ENCODE measurements at places on chromosomes 7 and 10. TPM values are rescaled to one million over a fixed set of nuclear protein-coding genes. Genes with fewer than 3 reads are reported as not detected.

STEAP1 gene
- 1.2 TPM for total RNA-seq

ARHGEF35 gene
- total RNA-seq: 0.67 TPM

- DNase-seq: peak; percentile 64
These were observed 167.7 kb downstream of the UBE2H start for GRCh38 chr7:129784783-129785684.

DNA sequence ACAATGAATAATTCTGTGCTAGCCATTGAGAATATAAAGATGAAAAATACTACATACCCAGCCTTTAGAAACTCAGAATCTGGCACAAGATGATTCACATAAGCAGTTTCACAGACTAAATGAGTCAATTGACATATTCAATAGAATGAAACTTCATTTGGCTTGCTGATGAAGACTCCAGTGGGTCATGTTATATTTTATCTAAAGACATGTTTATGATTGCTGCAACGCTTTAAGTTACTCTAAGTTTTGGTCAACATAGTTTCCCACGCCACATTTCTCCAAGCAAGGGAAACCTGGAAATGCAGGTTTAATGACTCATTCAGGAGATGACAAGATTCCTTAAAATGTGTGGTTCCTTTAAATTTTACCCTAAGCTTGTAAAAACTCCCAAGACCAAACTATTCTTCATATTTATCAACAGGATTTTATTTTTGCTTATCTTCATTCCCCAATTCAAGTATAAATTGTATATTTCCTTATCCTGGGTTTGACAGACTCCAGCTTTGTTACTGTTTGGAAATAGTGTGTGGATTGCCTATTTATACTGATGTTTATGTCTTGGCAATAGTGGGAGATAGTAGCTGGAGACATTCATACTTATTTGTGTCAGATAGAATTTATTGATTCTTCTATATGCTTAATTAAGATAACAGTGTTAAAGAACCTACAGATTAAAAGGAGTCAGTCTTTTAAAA lies 6.6 kb downstream of the SEMA3A start:
- no peak for DNase-seq

DNA sequence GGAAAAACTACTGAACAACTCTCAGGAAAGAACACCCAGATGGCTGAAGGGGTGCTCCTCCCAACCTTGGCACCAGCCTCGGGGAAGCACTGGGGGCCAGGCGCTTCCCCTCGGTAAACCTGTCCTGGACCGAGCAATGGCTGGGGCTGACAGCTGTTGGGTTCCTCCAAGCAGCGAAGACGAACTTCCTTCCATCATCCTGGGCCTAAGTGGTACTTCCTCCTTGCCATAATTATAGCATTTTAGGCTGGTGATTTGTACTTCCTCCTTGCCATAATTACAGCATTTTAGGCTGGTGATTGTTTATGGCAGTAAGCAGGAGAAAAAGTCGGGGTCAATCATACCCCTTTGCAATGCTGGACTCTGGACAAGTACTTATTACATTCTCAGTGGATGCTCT lies 69.3 kb downstream of the MYOF start:
- no peak for DNase-seq

- no peak for DNase-seq
These were observed 217.9 kb downstream of the SFMBT2 start for GRCh38 chr10:7192831-7193361.

MMD2 gene
- not detected for total RNA-seq

DNA sequence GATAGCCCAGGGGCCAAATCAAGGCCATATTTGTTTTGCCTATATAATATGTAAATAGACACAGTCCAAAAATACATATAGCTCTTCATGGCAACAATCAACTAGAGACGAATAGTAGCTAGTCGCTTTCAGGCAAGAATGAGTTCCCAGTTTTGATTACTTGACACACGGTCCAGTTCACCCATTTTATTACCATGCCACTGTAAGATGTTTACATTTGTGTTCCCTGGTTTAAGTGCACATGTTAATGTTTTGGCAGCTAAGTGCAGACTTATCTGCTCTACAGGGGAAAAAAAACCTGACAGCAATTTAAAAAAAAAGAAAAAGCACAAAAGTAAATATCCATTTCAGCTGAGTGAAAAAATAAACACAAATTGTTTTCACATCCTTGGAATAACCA lies 213.1 kb downstream of the TPK1 start:
- no peak for DNase-seq

AGMO gene
- total RNA-seq: 0.35 TPM

- DNase-seq: no peak
These were observed 149.3 kb downstream of the POU6F2 start for GRCh38 chr7:39127058-39127457.

- no peak for DNase-seq
These were observed 17.8 kb downstream of the MET start for GRCh38 chr7:116689790-116690259.

GRCh38 chr7:129101746-129102145 lies 42.8 kb upstream of the TSPAN33 start:
- no peak for DNase-seq

PMPCB gene
- total RNA-seq: 73.7 TPM

- DNase-seq: no peak
These were observed 157.1 kb upstream of the PRKCQ start for GRCh38 chr10:6737080-6737641.

KAZALD1 gene
- total RNA-seq: 5.0 TPM

DNA sequence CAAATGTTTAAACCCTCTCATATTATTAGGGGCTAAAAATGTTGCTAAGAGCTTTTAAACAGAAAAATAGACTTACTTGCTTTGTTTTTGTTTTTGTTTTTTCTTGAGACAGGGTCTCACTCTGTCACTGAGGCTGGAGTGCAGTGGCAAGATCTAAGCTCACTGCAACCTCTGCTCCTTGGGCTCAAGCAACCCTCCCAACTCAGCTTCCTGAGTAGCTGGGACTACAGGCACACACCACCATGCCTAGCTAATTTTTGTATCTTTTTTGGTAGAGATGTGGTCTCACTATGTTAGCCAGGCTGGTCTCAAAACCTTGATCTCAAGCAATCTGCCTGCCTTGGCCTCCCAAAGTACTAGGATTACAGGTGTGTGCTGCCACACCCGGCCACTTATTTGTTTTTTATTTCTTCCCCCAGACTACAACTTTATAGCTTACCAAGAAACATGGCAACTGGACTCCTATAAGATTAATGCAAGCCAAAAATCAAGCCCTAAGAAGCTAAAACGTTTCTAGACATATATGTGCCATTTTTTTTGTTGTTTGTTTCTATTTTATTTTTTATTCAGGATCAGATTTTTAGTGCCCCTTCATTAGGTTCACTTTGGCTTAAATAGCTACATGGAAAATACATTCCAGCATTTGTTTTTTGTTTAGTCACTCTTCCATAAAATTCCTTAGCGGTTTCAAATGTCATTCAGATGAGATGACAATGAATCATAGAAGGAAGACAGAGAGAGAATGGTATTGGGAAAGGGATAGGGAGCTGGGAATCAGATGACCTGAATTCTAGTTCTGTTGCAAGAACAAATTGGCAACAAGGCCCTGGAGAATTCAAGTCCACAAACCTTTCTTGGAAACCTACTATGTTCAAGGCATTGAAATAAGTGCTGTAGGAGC lies 163.4 kb upstream of the MKLN1 start:
- no peak for DNase-seq

MACC1 gene
- 0.19 TPM for total RNA-seq

- DNase-seq: no peak
These were observed 112.1 kb upstream of the AFAP1L2 start for GRCh38 chr10:114516356-114516755.

EN2 gene
- 0.11 TPM for total RNA-seq

DNA sequence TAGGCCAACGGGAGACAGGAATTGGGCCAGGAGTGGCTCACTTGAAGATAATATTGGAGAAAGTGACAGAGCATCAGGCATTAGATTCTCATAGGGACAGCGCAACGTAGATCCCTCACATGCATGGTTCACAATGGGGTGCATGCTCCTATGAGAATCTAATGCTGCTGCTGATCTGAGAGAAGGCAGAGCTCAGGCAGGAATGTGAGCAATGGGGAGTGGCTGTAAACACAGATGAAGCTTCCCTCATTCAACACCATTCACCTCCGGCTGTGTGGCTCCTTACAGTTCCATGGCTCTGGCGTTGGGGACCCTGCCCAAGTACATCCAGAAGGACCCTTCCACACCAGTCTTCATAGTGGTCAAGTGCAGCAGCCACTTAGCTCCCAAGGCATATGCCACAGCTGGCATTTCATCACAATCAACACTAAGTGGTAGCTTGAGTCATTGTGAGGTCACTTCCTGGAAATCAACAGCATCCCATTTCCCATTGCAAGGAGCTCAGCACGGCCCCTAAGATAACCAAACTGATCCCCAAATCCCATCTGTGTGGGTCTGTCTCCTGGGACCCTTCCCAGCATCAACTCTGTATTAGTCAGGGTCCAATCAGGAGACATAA lies 174.5 kb downstream of the TPST1 start:
- DNase-seq: no peak

- no peak for DNase-seq
These were observed 3.3 kb downstream of the HILPDA start for GRCh38 chr7:128458956-128459355.

HPSE2 gene
- not detected for total RNA-seq

DNA sequence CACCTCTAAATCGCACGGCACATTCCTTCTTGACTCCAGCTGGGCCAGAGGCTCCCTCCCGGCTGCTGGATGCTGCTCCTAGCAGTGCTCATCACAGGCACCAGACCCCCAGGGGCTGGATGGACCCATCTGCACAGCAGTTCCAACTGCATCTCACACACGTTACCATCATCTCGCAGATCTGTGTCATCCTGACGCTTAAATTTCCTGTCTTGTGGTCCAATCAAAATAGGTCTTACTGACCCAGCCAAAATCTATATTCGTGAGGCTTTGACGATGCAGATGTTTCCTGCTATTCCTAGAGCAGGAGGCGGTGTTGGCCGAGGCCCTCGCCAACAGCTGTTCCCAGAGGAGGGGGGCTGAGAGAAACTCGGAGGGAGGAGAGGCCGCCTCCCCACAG lies 108.0 kb downstream of the MKI67 start:
- DNase-seq: no peak

GRCh38 chr7:44767912-44768627 lies 19.4 kb downstream of the ZMIZ2 start:
- peak; percentile 85 for DNase-seq

SCIN gene
- total RNA-seq: 0.13 TPM

GRCh38 chr7:134313543-134313942 lies 3.2 kb downstream of the SLC35B4 start:
- no peak for DNase-seq

- no peak for DNase-seq
These were observed 188.4 kb downstream of the CYP26A1 start for GRCh38 chr10:93261961-93262610.

DNA sequence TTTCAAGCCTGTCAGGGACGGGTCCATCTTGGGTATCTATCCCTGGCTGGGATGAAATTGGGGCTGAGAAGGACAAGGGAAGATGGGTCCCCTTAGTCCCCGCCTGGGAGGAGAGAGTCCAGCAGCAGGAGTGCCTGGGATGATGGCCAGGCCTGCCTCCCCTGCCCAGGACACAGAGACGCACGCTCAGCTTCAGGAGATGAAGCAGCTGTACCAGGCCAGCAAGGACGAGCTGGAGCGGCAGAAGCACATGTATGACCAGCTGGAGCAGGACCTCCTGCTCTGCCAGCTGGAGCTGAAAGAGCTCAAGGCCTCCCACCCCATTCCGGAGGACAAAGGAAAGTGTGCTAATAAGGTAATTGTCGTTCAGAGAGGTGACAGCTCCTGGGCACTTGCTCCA lies 15.4 kb downstream of the CCDC136 start:
- DNase-seq: no peak

DNA sequence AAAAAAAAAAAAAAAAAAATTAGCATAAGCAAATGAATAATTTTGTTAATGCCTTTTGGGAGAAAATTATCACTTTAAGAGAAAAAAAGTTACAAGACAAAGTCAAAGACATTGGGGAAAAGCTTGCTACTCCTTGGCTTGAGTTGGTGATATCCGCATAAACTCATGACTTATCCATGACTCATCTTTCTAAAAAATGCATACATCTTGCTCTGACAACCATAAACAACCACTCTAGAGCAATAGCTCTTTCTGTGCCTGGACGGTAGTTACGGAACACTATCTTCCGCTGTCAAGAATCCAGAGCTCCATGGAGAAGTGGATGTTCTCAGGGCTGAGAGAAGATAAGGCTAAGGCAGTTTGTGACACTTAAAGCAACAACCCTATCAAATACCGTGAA lies 281.1 kb upstream of the PFKP start:
- no peak for DNase-seq

GRCh38 chr10:21100871-21101514 lies 203.9 kb upstream of the NEBL start:
- no peak for DNase-seq

- DNase-seq: no peak
These were observed 99.6 kb downstream of the MAGI2 start for GRCh38 chr7:79353720-79354468.

DNA sequence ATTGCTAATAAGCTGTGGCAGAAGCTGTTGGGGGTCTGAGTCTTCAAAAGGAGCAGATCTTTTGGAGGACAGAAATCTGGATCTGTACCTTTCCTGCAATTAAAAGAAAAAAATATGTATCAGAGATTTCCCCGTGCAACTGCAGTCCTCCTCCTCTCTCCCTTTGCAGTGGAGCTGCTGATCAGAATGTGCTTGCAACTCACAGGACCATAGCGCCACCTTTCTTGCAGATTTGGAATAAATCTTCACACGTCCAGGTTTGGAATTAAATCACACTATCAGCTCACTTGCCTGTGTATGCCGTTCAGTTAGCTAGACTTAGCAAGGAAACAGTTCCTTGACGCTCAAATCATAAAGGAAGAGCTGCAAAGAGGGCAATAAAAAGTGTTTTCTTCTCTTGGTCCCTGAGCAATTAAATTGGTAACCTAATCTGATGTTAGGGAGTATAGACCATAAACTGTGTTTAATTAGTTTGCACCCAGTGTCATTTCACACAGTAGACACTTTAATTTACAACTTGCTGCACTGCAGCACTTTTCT lies 77.4 kb downstream of the PON1 start:
- no peak for DNase-seq

GRCh38 chr7:151053096-151053495 lies 4.6 kb downstream of the CDK5 start:
- no peak for DNase-seq

DNA sequence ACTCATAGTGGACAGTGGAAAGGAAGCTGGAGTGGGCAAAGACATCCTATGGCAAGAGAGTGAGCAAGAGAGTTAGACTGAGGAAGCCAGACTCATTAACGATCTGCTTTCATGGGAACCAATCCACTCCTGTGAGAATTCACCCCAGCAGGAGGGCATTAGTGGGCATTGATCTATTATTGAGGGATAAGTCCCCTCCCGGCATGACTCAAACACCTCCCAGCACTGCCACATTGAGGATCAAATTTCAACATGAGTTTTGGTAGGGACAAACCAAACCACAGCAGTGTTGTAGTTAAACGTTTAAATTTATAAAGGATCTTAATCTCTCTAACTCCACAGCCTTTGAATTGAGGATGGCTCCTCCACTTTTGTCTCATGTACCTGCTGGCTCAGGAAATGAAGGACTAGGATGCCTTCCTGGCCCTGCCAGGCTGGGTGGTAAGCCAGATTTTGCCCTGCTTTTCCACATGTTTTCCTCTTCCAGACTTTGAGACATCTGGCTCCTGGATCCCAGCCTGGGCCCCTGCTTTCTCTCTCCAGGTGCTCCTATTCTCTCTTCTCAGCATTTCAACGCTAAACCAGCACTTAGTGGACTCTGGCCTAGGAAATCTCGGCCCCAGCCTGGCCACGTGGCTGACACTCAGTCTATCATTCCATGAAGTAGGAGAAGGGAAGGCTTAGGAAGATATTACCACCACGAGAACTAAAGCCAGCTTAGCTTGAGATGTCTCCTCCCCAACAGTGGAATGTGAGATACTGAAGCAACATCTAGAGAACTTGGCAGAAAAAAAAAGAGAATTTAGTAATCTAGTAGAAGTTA lies 96.5 kb upstream of the PIP4K2A start:
- DNase-seq: no peak

TMEM176A gene
- 27.1 TPM for total RNA-seq

All from Right ventricle myocardium superior (tissue), 1 donor.